ENCODE measurements at places on chromosomes 6 and 20.

DNA sequence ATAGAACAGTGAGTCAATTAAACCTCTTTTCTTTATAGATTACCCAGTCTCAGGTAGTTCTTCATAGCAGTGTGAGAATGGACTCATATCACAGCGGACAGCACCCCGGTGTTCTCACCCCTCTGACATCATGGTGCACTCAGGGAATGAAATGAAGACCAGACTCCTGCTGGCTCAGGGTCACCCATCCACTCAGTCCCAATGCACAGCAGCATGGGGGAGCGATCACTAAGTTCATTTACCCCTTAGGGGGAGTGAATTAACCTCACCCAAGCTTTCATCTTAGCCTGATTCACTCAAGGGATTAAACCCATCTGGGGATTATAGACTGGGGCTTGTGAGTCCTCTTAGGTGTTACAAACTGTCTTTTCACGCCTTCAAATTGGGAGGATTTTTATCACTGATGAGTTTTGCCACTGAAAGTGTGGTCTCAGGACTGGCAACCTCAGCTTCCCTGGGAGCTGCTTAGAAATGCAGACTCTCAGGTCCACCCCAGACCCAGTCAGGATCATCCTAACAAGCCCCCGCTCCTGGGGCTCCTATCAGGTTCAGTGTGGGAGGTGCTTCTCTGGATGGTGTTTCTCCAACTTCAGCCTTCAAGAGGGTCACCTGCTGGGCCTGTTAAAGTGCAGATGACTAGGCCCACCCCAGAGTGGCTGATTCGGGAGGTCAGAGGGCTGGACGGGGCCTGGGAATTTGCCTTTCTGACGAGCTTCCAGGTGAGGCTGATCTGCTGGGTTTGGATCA, 44.3 kb upstream of the FRMD1 start:
- DNase-seq: no peak

DNA sequence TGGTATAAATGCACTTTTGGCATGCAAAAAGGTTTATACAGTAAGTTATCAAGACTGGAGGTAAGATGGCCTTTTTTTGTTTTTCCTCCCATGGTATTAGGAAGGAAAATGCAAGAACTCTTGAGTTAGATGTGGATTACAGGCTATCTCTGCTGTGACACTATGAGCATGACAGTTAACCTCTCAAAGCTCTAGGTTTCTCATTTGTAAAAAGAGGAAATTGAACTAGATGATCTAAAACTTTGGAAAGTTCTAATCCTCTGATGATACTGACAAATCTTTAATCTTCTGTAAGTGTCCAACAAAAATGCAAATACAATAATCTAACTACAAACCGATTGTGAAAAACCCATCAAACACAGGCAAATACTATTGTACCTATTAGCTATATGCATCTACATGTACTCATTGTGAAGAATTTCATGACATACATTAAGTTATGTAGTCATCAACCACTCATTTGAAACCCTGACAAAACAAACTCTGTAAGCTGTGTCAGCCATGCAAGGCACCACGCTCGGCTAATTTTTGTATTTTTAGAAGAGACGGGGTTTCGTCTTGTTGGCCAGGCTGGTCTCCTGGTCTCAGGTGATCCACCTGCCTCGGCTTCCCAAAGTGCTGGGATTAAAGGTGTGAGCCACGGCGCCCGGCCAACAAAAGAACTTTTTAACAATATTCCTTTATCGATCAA, 4.2 kb downstream of the CDK19 start:
- no peak for DNase-seq

DNA sequence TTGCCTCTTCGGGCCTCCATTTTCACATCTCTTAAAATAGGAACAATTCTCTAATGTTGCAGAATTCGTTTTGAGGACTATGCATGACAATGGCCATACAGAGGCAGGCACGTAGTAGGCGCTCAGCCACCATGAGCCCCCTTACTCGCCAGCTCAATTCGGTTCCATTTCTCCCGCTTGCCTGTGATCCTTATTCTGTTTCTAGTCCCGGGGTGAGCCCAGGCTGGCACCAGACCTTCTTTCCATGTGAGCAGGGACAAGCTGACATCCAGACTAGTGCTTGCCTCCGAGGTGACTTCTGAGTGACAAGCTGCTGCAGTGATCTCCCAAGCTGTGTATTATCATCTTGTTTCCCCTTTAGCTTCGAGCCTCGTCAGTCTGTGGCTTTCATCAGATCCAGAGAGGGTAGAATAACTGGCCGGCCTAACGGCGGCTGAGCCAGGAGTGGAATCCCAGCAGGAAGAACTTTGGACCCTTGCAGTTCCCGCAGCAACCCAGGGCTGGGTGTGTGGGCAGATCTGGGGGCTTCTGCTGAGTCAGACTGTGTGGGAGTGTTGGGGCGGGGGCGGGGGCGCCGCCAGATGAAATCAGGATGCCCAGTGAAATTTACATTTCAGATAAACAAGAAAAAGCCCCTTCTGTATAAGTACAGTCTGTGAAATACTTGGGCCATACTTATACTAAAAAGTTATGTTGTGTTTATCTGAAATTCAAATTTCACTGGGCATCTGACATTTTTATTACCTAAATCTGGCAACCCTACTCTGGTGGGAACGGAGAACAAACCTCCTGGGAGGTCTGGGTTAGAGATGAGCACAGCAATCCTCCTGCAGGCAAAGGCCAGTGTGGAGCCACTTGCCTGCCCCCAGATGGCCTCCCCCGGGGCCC, 10.9 kb downstream of the BANF2 start:
- no peak for DNase-seq

GRCh38 chr6:81950877-81951276, 198.4 kb upstream of the TENT5A start:
- DNase-seq: no peak

DNA sequence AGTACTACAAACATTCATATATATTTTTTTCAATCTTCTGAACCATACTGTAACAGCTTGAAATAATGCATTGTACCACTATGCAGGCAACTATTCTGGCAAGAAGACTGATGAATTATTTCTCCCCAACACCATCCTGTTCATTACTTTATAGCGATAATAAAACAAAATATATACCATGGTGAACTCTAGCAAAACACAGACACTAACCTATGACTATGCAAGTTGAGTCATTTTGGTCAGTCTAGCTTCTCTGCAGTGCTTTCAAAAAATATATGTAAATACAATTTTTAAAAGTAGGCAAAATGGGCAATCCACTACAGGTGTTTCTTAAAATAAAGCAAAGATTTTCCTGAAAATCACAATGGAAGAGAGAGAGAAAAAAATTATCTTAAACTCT, 20.3 kb downstream of the PHIP start:
- no peak for DNase-seq

DNA sequence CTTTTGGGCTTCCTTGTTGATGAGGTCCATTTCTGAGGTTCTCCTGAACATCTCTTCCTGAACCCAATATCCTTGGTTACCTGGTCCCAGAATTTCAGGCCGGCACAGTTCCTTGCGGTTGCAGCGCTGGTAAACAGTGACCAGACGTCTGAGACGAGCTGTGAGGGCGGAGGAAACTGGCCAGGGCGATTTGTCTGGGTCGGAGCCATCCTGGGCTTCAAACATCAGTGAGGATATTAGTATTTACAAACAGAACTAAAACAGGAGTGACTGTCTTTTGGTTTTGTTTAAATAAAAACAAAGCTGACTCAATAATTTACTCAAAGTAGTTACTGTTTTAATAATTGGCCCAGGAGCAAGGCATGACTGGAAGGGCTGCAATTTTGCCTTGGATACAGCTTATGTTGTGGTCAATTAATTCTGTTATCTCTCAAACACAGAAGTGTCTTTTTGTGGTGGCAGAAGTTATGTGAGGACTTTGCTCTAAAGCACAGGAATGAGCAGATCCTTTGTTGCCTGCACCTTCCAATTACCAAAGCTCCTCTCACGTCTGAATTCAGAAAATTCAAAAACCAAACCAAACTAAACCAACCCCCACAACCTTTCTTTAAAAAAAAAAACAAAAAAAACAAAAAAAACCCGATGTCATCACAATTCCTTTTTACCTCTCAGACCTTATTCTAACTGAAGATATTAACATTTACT, 58.7 kb upstream of the EMILIN3 start:
- no peak for DNase-seq

DNA sequence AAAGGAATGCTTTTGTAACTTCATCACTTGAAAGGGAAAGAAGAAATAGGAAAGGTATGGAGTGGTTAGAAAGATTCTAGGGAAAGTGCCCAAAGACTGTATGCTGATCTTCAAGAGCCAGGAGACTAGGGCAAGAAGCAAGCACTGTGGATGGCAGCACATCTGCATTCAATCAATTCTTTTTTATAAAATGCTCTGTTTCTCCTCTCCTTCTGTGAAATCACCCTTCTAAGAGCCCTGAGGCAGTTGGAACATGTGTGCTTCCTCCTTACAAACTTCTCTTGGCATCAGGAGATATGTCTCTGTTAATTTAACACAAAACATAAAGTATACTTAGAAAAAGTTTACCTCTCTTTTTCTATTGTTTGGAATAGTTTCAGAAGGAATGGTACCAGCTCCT, 1162.2 kb upstream of the GJE1 start:
- DNase-seq: peak; percentile 73

DNA sequence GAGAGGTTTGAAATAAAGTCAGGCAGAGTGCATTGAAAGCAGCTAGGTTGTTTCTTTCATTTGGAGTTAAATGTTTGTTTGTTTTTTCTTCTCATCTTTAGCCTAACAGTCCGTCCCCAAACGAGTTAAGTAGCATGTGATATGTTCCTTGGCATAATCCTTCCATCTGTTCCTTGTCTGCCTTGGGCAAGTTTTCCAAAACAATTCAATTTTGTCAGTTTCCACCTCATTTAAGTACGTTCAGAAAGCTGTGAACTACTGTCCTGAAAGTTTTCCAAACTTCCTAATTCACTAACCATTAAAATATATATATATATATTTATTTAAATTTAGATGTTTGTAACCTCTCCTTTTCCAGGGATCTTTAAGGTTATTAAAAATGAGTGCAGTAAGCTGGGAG, 61.8 kb upstream of the HDAC2 start:
- no peak for DNase-seq

GRCh38 chr20:24769878-24770627, 179.0 kb upstream of the CST7 start:
- DNase-seq: no peak

- DNase-seq: no peak
Measured at GRCh38 chr6:155439376-155439775, 16.3 kb downstream of the NOX3 start.
